ENCODE measurements at places on chromosomes 4 and X. TPM values are rescaled to one million over a fixed set of nuclear protein-coding genes. Genes with fewer than 3 reads are reported as not detected.

DNA sequence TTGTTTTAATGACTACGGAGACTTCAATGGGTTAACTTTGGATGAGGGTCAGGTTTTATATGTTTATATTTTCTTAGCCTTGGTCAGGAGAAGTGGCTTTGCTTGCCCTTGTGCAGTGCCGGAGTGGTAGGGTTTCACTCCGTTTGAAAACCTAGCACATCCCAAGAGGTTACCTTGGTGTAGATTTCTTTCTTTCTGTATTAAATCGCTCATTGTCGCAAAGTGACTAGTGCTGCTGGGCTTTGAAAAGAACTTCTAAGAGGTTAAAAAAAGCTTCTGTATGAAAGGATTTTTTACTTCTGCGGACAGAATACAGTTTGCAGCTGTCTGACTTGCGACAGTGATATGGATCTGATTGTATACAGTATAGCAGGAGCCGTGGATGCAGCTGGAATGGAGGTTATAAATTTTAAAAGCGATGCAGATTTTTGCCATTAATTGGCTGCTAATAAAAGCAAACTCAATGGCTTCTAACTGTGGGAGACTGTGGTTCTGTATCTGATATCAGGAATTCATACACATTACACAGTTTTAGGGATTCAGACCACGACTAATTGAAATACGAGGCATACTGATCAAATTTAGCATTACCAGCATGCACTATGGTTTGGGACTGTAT, 340.9 kb upstream of the PITX2 start:
- H3K4me3 ChIP-seq: no peak overlapping the region
- DNase-seq: no peak
- no peaks in the 10 kb centered on the region for H3K4me1 ChIP-seq
- no peaks in the 10 kb centered on the region for H3K27me3 ChIP-seq
- H3K27ac ChIP-seq: no peak overlapping the region

GRCh38 chrX:68930542-68931317, 101.9 kb downstream of the EFNB1 start:
- DNase-seq: no peak
- H3K4me3 ChIP-seq: no peak overlapping the region
- no peaks in the 10 kb centered on the region for H3K27me3 ChIP-seq

DNA sequence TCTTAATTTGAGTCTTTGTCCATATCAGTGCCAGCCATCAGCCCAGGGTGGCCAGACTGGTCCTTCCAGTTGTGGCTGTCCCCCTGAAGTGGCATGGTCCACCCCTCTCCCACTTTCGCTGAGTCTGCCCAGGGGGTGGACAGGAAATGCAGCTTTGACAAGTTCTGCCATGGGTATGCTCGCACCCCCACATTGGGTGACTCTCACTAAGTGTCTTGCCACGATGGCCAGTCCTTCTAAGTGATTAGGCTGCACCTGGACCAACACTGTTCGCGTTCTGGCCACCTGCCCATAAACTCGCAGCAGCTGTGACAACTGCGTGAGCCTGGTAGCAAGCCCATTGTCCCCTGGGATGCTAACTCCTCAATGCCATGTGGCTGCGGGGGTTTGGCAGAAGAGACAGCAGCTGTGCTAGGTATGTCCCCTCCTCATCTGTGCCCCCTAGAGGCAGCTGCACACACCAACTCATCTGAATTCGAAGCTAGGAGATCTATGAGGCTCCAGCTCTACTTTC, 10.0 kb upstream of the LNX1 start:
- H3K4me3 ChIP-seq: no peak overlapping the region
- H3K27ac ChIP-seq: no peak overlapping the region
- H3K27me3 ChIP-seq: no peaks in the 10 kb centered on the region

GRCh38 chr4:20418861-20419451, 167.3 kb downstream of the SLIT2 start:
- H3K36me3 ChIP-seq: no peaks in the 10 kb centered on the region
- H3K4me3 ChIP-seq: peak overlapping the region; percentile 19
- H3K4me1 ChIP-seq: no peaks in the 10 kb centered on the region
- H3K27me3 ChIP-seq: no peaks in the 10 kb centered on the region
- no peak overlapping the region for H3K27ac ChIP-seq

DNA sequence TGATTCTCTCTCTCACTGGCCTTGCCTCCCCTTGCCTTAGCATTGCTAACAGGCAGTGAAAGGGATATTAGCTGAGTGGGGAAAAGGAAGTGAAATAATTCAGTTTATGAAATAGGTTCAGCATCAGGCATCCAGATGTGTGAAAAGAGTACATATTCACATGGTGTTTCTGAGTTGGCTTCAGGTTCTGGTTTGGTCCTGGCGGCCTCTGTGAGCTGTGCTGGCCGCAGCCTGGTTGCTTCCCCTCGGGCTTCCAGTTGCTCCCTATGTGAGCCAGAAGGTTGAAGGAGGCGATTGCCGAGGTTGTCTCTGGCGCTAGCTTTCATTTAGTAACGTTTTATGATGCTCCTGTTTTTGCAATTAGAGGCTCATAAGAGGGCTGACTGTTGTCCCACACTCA, 99.1 kb upstream of the TLR2 start:
- no peak overlapping the region for H3K4me3 ChIP-seq
- no peaks in the 10 kb centered on the region for H3K27me3 ChIP-seq
- no peaks in the 10 kb centered on the region for H3K36me3 ChIP-seq

DNA sequence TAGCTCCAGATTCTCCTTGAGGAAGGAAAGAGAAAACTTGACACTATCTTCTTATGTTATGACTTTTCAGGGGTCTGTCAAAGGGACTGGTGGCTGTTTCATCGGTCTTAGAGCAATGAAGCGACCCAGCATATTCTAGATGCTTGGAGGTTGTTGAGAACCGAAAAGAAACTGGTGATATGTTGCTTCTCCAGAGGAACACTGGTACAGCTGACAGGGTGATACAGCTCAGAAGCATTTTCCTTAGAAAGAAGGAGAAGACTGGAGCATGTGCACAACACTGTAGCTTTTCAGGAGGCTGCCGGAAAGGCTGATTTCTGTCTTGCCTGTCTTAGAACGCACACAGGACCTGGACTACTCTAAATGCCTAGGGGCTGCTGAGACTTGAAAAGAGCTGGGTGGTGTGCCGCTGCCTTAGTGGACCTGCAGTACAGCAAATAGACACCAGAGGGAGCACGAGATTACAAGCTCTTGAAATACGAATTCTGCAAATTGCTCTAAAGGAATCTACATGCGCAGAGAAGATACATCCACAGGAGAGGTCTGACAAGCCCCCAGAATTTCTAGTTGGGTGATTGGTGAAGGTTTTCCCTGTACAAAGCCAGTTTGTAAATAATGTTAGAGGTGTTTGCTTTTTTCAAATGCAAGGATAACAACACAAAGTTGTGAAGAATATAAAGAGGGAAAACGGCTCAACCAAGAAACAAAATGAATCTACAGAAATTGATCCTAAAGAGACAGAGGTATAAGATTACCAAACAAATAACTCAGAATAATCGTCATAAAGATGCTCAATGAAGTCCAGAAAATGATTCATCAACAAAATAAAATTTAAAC, 223.1 kb upstream of the DMD start:
- no peak for DNase-seq
- H3K4me1 ChIP-seq: no peaks in the 10 kb centered on the region
- H3K27me3 ChIP-seq: no peaks in the 10 kb centered on the region
- H3K36me3 ChIP-seq: no peaks in the 10 kb centered on the region
- no peak overlapping the region for H3K4me3 ChIP-seq

DNA sequence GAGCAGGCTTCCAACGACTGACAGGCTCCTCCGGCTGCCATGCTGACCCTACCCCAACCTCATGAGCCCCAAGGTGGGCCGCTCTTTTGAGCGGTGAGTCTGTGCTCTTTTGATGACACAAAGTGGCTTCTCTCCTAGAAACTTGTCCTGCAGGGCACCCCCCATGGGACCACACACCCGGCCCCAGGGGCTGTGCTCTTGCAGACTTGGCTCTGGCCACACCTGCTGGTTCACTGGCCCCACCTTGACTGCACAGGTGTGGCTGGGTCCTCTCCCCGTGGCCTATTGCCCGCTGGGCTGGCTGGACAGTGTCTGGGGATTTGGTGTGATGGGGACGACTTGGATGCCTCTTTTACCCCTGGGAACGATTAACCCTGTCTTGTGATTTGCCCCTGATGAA, 1.5 kb upstream of the CPZ start:
- no peaks in the 10 kb centered on the region for H3K36me3 ChIP-seq
- H3K27me3 ChIP-seq: no peaks in the 10 kb centered on the region
- no peak overlapping the region for H3K27ac ChIP-seq
- DNase-seq: no peak
- H3K4me3 ChIP-seq: no peak overlapping the region

GRCh38 chrX:110733166-110733565, 62.5 kb downstream of the CHRDL1 start:
- no peaks in the 10 kb centered on the region for H3K4me1 ChIP-seq
- no peak for DNase-seq
- no peak overlapping the region for H3K27ac ChIP-seq
- no peaks in the 10 kb centered on the region for H3K36me3 ChIP-seq

DNA sequence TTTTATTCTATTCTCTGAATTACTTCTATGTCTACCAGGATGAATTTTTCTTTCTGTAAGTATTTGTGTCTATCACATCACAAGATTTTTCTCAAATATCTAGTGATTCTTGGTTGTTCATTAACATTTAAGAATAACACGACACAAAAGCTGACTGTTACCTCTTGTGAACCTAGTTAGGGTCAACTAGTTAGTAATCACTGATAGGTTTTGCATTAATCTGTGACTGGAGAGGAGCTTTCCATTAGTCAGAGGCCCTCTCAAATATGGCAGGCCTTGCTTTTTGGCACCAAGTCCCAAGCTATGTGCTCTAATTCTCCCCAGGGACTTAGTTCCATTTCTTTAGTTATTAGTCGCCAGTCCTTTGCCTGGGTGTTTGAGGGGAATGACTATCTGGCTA, 259.2 kb downstream of the CFAP299 start:
- H3K36me3 ChIP-seq: no peaks in the 10 kb centered on the region
- DNase-seq: no peak
- H3K27me3 ChIP-seq: no peaks in the 10 kb centered on the region
- no peak overlapping the region for H3K27ac ChIP-seq
- H3K4me1 ChIP-seq: no peaks in the 10 kb centered on the region
- H3K4me3 ChIP-seq: no peak overlapping the region

- peak overlapping the region; percentile 85 for H3K4me3 ChIP-seq
- no peaks in the 10 kb centered on the region for H3K27me3 ChIP-seq
- DNase-seq: peak; percentile 67
- H3K27ac ChIP-seq: peak overlapping the region; percentile 95
- H3K4me1 ChIP-seq: peaks cover 11% of the 10 kb centered on the region
- H3K36me3 ChIP-seq: no peaks in the 10 kb centered on the region
Measured at GRCh38 chr4:2535376-2536192, 863 bp upstream of the FAM193A start.

GRCh38 chrX:44897539-44897938, 24.6 kb downstream of the KDM6A start:
- H3K27ac ChIP-seq: no peak overlapping the region
- no peak overlapping the region for H3K4me3 ChIP-seq
- H3K36me3 ChIP-seq: no peaks in the 10 kb centered on the region
- no peaks in the 10 kb centered on the region for H3K4me1 ChIP-seq

DNA sequence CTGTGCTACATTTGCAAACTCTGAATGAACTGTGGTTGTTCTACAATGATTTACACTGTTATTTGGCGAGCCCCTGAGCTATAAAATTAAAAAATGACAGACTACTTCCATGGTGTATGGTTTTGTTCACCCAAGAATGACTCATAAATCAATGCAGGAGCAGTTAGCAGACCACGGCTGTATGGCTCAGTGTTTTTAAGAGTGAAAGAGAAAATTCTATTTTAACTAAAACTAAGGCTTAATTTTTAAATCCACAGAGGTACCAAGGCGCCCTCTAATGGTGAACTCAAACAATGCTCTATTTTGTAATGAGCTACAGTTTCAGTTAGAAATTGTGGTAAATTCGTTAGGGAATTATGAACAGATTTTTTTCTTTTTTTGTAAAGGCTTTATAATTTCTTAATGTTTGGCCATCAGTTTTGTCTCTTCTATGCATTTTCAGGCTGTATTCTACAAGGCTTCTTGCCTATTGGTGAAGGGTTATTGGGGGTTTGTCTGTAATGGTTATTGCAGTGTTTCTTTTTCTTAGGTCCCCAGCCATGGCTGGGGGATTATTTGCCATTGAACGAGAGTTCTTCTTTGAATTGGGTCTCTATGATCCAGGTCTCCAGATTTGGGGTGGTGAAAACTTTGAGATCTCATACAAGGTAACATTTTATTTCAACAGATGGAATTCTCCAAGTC, 32.5 kb downstream of the HMGB2 start:
- H3K36me3 ChIP-seq: peaks cover 32% of the 10 kb centered on the region
- DNase-seq: no peak
- H3K27me3 ChIP-seq: no peaks in the 10 kb centered on the region
- H3K4me3 ChIP-seq: no peak overlapping the region
- H3K4me1 ChIP-seq: no peaks in the 10 kb centered on the region
- no peak overlapping the region for H3K27ac ChIP-seq

DNA sequence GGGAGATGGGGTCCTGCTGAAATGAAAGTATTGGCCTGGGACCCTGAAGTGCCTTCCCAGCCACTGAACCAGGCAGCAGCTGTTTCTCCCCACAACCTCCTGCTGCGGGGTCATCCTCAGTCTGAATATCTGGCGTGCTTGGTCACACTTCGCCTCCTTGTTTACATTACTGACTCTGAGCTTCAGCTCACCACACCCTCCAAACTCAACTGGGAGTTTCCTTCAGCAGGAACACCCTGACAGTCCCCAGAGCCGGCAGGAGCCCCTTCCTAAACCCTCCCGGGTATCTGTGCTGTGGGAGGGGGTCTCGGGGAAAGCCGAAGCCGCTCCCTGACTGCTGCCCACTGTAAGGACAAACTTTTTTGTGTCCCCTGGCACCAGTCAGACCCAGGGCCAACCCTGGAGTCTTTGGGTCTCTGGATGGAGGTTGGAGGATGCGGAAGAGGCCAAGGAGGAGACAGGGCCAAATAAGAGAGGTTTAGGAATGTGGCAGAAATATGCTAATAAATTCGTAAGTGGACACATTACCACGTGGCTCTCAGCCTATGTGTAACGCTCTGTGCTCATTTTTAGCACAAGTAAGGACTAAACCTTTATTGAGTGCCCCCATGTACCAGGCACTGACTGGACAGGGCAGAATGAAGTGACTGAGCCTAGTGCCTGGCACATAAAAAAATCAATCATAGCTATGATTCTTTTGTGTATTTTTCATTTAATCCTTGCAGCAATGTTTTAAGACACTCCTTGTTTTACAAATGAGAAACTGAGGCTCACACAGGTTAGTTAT, 20.7 kb downstream of the FHDC1 start:
- no peaks in the 10 kb centered on the region for H3K27me3 ChIP-seq
- H3K27ac ChIP-seq: peak overlapping the region; percentile 67
- H3K4me3 ChIP-seq: no peak overlapping the region
- H3K36me3 ChIP-seq: no peaks in the 10 kb centered on the region

GRCh38 chr4:92952426-92952825, 648.7 kb downstream of the GRID2 start:
- no peak overlapping the region for H3K27ac ChIP-seq
- no peaks in the 10 kb centered on the region for H3K27me3 ChIP-seq
- H3K36me3 ChIP-seq: no peaks in the 10 kb centered on the region
- no peaks in the 10 kb centered on the region for H3K4me1 ChIP-seq
- no peak overlapping the region for H3K4me3 ChIP-seq

The TMEM154 gene
- 0.38 TPM for total RNA-seq

The RTL3 gene
- total RNA-seq: 0.94 TPM

The FGF13 gene
- total RNA-seq: not detected

The TMEM187 gene
- total RNA-seq: 13.2 TPM

The GPM6B gene
- 2.7 TPM for total RNA-seq

The MAGEA2 gene
- not detected for total RNA-seq
